ENCODE measurements at places on chromosomes 6 and 20.

GRCh38 chr6:46367354-46368168 is 123.7 kb downstream of the RCAN2 start:
- no peak for DNase-seq

DNA sequence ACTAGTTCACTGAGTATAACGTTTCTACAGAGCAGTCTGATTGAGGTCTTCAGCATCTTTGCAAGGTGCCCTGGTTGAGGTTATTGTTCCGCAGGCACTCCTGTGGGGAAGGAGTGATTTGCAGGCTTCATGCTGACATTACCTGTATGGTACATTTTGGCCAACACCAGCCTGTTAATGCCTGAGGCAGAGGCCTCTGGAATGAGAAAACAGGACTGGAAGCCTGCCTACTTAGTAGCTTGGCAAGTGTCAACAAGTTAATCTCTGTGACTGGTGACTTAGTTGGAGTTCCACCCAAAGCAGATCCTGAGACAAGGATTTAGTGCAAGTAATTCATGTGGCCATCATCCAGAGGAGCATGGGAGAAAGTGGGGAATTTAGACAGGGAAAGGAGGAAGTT is 24.6 kb downstream of the MAS1 start:
- DNase-seq, result no peak

DNA sequence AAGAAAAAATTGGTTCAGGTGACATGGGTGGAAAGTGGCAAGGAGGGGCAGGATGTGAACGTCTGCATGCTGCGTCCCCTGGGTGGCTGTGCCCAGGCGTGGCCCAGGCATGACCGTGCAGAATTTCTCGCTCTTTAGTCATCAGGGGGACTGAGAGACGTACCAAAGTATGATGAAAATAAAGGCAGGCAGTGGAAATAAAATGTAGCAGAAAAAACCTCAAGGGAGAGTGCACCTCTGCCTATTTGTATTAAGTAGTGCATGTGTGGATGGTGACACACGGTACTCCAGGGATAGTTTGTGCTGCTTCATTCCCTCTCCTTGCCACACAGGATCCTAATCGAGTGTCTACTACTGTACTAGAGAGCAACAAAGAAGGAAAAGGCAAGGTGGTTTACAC is 81.1 kb downstream of the ATP9A start:
- DNase-seq, result no peak

DNA sequence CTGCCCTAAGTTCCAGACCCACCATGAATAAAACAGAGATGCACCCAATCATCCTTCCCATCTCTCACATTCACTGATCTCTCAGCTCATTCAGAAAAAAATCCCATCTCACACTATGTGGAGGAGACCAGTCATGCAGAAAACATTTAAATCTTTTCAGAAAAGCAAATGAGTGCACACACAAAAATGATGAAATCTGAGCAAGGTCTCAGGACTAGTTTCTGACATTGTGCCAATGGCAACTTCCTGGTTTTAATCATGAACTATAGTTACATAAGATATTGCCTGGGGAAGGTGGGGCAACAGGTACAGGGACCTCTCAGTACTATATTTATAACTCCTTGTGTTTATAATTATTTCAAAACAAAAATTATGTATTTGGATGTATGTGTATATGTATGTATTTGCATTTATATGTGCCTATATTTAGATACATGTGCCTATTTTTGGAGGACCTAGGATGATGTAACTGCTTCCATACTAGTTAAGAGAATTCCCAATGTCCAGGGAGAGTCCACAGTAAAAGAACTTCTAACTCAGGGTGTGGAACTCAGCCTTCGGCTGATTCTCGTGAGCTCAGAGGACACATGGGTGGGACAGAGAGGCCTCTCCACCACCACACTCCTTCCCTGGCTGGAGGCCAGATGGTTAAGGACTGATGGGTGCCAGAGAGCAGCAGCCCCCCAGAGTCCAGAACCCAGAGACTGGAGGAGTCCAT is 71.7 kb upstream of the MAP3K4 start:
- peak; percentile 35 for DNase-seq

GRCh38 chr20:56440346-56441007 is 27.9 kb upstream of the RTF2 start:
- no peak for DNase-seq

DNA sequence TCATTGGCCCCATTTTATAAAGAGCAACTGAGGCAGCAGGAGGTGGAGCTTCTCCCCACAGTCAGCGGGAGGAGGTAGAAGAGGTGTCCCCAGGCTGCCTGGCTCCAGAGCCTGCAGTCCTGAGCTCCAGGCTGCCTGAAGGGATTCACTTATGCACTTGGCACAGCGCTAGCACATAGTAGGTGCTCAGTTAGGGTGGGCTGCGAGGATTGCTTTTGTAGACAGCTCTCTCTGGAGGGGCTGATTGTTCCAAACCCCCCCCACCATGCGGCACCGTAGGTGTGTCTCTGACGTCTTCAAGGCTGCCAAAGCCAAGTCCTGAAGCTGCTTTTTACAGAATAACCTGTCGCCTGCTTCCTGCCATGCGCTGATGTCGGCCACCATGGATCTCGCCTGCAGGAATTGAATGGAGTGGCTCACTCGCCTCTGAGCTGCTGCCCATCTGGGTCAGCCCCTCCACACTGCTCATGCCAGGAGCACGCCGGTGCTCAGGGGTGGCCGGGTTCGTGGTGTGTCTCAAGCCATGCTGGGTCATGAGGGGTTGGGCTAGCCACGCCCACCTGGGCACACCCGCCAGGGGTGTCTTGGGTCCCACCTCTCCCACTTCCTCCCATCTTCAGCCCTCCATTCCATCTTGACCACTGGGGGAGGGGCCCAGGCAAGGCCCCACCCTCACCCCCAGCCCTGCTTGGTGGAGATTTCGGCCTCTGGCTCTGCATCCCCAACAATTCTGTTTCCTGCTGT is 59.8 kb downstream of the BCAS4 start:
- DNase-seq, result no peak

- DNase-seq, result no peak
Measured at GRCh38 chr6:111845441-111845871, 27.8 kb downstream of the FYN start.

DNA sequence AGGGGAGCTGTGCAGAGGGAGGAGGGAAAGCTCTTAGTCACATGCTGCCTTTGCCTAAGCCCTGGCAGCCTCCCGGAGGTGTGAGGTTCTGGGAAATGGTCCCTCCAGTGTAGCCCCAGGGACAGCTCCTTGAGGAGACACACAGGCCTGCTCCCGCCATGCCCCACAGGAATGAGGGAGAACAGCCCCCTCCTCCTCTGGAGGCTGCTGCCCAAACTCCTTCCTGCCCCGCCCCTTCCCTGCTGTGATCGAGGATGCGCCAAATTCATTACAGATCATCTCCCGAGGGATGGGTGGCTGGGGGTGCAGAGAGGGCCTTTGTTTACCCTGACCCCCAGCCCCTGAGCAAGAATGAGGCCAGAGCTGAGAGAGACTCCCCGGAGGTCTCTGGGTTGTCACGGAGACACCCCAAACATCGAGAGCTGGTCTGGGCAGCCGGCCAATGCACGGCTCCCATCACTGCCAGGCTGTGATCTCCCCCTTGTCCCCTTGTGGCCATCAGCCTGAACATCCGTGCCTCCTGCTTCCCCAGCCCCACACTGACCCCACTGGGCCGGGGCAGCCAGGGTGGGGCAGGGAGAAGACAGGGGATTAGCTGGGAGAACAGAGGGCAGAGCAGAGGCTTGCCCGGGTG is 8.4 kb downstream of the CYP21A2 start:
- peak; percentile 31 for DNase-seq

DNA sequence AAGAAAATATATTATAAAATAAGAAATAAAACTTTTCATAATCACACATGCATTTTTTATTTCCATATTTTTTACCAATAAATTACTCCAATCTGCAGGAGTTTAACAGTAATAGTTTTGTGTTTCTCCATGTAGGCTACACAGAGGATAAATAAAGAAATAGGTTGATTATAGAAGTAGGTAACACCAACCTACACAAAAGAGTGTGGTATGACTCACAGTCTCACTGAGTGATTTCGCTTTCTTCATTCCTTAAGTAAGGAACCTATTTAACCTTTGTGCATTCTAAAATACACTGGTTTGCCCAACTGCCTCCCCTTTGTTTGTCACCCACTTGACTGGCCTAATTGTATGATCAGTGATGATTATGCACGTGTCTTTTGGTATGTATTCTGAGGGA is 244.2 kb upstream of the RIMS1 start:
- DNase-seq, result no peak

DNA sequence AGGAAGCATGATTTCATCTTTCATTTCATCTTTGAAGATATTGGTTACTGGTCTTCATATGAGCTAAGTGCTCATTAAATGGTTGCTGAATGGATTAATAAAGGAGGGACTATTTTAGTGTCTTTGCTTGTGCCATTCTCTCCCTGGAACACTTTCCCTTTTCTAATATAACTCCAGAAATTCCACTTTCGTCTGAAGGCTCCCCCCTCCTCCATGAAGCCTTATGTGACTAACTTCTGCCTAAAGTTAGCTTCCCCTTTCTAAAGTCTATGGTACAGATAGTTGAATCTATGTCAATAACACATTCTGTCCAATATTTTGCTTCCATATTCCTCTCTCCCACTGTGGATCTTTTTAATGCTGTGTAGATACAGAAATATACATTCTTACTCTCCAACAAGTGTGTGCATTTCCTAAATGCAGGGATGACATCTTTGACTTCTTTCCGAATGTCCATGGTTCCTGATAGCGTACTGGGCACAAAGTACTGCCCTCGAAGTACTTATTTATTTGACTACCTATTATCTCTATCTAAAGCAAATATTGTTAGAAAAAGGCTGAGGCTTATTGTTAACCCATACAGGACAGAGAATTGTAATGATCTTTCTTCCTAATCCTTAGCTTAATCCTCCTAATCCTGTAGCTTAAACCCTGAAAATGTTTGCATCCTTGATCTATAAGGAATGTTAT is 84.7 kb upstream of the ELOVL5 start:
- DNase-seq, result no peak

DNA sequence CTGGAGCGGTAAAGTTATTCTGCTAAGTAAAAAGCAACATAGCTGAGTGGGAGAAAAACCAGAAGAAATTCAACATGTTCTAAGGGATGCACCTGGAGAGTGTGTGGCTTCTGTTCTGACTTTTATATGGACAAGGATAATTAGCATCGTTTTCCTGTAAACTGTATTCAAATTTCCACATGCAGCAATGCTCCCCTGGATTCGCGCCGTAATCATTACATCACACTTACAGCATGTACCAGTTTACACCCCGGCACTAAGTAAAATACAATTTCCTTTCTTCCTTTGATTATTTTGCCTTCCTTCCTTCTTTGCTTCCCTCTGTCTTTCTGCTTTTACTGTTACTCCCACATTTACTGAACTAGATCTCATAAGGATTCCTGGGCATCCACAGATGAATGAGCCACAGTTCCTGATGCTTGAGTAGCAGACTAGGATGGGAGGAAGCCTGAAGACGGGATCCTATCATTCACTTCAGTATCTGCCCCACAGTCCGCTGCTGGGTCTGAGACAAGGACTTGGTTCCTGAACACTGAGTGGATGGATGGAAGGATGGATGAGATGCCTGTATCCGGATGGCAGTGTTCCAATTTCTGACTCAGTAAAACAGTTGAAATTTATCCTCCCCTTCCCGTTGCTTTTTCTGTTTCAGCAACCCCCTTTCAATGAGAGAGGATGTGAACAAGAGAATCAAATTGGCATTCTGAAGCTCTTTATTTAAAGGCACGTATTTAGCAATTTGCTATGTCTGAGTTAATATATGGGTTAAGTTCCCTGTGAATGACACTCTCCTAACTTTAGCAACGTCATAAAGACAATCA is 174.6 kb downstream of the GJA10 start:
- DNase-seq, result no peak

DNA sequence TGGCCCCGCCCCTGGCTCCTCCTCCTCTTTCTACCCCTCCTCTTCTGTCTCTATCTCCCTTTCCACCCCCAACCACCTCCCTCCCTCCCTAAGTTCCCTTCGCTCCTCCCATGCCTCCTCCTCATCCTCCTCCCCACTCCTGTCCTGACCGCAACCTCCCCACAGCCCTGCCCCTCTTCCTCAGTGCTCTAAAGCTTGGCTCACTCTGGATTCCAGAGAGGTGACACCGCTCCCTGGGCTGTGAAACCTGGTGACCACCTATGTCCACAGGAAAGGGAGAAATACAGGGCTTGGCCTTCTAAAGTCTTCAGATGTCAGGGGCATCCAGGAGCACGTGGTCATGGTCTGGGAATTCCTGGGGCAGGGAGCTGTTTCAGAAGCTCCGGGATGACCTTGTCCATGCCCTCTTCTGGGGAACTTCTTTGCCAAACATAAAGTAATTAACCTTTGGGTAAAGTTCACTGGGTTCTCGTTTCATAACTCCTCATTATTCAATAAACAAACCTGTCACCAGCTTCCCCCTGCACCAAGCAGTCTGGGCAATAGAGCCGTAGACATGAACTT is 345 bp upstream of the CST5 start:
- peak; percentile 62 for DNase-seq

DNA sequence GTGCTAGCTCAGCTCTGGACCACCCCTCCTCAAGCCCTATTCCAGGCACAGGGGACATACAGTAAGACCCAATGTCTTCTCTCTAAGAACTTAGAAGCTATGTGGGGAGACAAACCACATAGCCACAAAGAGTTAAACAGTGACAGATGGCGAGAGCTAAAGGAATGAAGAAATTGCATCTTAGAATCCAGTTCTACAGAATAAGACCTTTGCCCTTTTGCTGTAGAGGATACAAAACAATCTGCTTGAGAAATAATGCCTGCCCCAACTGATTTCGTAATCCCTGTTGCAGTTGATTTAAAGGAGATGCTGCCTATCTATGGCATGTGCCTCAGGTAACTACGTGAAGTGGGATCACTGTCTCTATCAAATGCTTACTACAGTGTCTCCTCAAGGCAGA is 31.2 kb downstream of the TNFRSF21 start:
- DNase-seq, result peak; percentile 87

- DNase-seq, result no peak
Measured at GRCh38 chr6:36383606-36384005, 3.9 kb downstream of the ETV7 start.

GRCh38 chr6:104702126-104702841 is 157.4 kb downstream of the HACE1 start:
- no peak for DNase-seq

DNA sequence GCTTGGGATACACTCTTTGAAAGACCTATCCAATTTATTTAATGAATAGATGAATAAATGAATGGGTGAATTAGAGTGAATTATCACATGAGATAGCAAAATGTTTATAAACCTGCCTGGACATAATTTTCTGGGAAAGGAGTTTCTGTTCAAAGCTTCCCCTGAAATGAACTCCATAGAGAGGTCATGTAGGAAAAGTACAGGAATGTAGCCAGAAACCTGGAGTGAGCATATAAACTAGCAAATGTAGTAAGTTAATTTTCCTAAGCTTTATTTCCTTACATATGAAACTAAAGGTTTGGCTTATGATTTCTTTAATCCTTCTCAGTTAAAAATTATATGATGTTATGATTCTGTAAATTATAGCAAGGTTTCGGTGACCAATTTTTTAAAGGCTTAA is 380.3 kb upstream of the RSPO3 start:
- no peak for DNase-seq

- DNase-seq, result no peak
Measured at GRCh38 chr6:78909391-78909790, 42.0 kb downstream of the IRAK1BP1 start.
